Stimulated activated CD4-positive, alpha-beta T cell treated with anti-CD3 and anti-CD28 coated beads, TNF-alpha, amount 100 ng/mL, for 4 hours (primary cell): ENCODE measurements at places on chromosomes 3 and 15.

DNA sequence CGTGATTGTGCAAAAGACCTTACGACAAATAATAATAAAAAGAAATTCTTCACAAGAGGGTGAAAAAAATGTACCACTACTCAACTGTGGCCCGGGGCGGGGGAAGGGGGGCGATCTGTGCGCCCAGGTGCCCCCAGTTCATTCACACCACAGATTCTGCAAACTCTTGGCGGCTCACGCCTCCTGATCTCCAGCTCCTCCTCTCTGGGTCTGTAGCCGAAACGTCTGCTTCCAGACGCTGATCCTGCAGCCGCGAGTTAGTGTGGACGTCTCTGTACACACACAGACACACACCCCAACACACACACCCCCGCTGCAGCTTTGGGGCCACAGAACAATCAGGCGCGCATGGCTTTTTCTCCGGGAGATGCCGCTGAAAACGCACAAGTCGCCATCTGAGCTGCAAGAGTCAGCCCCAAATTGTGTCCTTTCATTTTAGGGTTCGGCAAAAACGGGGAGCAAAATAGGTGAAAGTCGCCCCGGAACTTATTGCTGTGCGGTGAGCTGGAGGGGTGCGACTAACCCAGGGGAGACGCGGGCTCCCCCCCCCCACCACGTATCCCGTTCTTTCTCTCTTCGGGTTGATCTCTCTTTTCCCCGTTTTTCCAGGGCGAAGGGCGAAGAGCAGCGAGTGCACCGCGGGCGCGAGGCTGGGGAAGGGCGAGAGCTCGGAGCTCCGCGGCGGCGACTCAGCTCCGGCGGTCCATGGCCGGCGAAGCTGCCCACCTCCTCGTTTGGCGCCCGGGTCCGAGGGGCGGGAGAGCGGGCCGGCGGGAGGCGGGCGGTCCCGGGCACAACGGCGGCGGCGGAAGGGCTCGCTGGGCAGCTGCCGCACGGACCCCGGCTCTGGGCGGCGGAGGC is 505 bp upstream of the WNT5A start:
- DNase-seq: no peak

DNA sequence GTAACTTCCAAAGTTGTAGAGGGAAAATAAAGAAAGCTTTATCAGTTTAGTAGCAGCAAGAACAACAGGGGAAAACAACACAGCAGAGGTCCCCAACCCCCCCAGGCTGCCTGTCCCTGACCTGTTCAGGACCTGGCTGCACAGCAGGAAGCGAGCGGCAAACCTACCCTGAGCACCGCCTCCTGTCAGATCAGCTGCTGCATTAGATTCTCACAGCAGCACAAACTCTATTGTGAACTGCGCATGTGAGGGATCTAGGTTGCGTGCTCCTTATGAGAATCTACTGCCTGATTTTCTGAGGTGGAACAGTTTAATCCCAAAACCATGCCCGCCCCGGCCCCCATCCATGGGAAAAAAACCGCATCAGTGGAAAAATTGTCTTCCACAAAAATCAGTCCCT is 40.3 kb downstream of the USP50 start:
- DNase-seq: no peak

DNA sequence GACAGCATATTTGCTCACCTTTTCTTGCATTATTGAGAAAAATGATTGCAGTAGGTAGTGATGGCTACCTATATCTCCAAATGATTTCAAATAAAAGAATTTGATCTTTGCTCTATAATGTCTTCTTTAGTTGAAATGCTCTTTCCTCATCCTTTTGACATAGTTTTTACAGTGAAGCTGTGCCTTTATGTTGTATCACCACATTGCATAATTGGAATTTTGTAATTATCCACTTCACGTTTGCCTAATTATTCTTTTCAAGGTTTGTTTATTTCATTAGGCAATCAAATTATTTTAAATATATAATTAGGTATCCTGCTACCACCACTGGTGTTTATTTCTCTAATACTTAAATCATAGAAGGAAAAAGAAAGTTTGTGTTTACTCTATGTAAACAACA is 21.3 kb upstream of the P2RY13 start:
- no peak for DNase-seq

GRCh38 chr3:195762249-195762585 is 41.4 kb downstream of the MUC20 start:
- DNase-seq: no peak

GRCh38 chr3:142106548-142106947 is 42.8 kb downstream of the TFDP2 start:
- no peak for DNase-seq

GRCh38 chr3:189369636-189370035 is 197.9 kb downstream of the TPRG1 start:
- no peak for DNase-seq

GRCh38 chr3:153767601-153768560 is 353.3 kb upstream of the ARHGEF26 start:
- no peak for DNase-seq

DNA sequence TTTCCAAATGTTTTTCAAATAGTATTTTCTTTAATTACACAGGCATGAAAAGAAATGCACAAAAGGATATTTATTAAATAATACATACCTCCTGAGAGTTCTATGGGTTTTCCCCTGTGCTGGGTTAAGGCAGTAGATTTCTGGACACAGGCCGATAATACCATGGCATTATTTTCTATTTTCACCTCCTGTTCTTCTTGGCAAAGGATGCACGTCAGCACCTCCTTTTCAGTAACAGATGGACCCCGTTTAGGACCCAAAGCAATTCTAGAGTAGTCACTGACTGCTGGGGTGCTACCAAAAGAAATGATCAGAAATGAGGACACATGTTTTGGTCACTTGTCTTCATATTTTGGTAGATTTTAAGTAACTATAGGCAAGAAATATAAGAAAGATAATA is 86.4 kb upstream of the TTBK2 start:
- DNase-seq: no peak

DNA sequence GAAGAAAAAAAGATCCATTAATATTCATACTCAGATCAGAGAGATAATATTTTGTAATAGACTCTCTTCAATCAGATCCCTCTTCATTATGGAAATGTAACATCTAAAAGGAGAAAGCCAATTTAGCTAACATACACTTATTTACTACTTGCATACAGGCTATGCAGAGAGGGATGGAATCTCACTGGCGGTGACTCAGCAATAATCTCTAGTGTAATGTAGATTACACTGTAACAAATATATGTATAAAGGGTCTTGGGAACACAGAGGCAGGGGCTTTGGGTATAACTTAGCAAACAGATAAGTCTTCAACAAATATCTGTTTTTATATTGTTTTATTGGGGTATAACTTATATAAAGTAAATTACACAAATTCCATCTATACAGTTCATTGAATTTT is 69.6 kb downstream of the CGNL1 start:
- DNase-seq: no peak

- no peak for DNase-seq
Measured at GRCh38 chr3:45131201-45131600, 15.0 kb downstream of the CDCP1 start.

DNA sequence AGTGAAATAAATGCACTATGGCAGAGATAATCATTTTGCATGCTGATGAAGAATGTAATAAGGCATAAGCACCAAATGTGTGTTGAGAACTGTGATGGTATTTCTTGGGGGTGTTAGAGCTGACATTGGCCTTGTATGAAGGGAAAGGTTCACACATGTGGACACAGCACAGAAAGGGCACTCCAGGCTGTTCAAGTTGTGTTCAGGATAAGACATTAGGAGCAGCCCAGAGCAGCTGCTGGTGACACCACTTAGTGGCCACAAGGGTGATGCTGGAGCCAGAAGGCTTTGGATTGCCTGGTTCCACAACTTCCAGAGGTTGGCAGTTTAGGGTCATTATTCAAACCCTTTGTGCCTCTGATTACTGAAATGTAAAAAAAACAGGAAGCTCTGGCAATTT is 155.4 kb downstream of the GOLGA6L6 start:
- no peak for DNase-seq

- no peak for DNase-seq
Measured at GRCh38 chr15:97023488-97023844, 693.0 kb downstream of the NR2F2 start.

GRCh38 chr3:150725548-150725947 is 21.8 kb upstream of the ERICH6 start:
- DNase-seq: no peak

GRCh38 chr3:3907023-3907422 is 107.8 kb downstream of the LRRN1 start:
- DNase-seq: no peak

DNA sequence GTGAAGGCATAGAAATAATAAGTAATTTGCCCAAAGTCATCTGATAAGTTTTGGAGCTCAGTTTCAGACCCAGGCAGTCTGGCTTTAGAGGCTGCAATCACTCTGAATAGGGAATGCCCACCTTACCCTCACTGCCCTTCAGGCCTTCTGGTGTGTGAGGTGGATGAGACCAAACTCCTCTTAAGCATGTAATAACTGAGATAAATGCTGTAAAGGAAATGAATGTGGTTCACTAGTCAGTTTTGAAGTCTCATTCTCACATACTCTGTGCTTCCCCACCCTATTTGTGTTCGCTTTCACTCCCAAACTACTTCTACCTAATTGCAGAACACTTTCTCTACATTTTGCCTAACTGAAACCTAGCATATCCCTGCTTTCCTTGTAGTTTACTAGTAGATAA is 144.1 kb downstream of the FILIP1L start:
- DNase-seq: no peak

DNA sequence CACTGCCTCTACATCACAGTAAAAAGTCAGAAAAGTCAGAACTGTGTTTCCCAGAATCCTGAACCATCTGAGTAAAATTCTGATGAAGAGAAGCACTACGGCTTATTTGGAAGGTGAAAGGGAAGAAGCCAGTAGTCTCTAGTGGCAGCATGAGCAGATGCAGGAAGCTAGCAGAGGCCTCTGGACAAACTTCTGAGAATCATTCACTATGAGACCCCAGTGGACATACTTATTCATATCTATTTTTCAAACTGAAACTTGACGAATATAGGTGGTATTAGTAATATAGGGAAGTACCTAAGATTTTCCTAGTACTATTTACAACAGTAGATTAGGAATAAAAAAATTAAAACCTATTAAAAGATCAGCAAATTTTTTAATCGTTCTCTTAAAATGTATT is 272.8 kb upstream of the TTC14 start:
- DNase-seq: no peak

GRCh38 chr3:117366574-117366973 is 657.0 kb downstream of the TUSC7 start:
- no peak for DNase-seq

- no peak for DNase-seq
Measured at GRCh38 chr3:49724586-49724985, 835 bp upstream of the GMPPB start.

DNA sequence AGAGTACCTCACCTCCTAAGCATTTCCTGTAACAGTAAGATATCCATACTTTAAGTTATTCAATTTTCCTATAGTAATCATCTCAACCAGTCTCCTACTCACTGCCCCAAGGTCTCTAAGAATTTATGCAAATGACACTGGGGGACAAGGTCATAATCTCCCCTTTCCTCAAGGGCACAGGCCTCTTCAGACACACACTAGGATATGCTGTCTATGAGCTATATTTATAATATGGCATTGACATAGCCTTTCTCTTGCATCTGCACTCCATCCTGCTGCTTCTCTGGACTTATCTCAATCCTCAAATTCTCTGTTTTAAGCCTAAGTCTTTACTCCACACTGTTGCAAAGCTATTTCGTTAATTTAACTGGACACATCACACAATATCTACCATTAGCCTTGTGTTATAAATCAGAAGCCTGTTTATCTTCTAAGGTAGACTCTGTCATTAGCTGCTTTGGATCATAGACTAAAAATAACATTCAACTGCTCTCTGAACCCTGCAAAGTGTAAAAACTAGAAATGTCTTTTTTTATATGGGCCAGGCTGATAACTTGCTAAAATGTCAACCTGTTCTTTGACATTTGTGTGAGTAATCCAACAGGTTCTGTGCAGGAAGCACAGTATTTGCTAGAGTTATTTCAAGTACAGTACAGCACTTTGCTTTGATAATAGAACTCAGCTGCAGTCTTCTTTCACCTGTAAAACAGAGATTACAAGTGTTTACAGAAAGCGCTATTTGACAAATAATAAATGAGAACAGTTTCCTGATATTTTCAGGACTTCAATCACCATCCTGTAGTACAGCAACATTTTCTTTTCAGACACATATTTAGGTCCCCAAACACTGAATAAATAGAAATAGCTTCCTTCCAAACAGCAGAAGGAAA is 17.8 kb upstream of the SEC62 start:
- no peak for DNase-seq

- no peak for DNase-seq
Measured at GRCh38 chr3:142022381-142022780, 127.0 kb downstream of the TFDP2 start.

GRCh38 chr3:33758864-33759263 is 39.6 kb upstream of the PDCD6IP start:
- DNase-seq: no peak

DNA sequence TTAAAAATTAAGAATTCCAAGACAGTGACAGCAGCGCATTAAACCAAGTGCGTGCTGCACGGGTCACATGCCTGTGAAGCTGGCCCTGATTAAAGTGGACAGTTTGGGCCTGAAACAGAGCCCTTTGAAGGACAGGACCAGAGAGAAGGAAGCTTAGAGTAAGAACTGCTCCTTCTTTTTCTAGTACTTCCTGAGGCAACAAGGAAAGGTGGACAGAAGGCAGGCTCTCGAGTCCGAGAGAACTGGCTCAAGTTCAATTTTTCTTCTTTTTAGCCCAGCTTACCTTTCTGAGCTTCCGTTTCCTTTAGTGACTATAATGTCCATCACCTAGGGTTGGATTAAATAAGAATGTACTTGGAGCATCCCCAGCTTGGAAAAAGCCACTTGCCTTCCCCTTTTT is 26.9 kb downstream of the ANP32A start:
- no peak for DNase-seq

GRCh38 chr15:93214106-93214505 is 125.1 kb upstream of the RGMA start:
- no peak for DNase-seq

DNA sequence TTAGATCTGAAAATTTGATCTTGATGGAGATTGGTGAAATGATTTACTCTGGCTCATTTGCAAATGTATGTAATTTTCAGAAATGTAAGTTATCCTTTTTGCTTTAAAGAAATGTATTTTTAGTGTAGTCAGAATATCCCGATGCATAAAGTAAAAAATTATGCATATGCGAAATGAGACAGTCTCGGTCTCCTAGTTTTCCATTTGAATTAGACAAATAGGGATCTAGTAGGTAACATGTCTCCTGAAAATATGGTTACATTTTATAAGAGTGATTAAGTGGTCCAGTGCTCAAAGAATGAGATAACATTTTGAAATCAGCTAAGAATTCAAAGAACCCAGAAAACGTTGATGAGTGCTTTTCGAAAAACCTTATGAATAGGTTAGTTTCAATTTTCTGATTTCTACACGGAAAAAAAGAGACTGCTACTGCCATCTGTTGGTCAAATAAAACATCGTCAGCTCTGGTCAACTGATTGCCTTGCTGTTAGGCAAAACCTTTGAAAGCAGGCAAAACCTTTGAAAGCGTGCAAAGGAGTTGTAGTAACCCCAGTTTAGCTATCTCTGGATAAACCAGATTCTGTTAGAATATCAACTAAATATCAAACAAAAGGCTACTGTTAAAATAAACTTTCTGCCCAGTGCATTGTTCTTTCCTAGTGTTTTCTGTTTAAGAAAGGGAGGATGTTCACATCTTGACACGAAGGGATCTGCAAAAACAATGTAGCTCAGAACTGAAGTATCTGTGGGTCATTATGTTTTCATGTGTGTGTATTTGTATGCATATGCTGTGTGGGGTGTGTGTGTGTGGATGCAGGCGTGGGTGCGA is 59.3 kb upstream of the CHMP2B start:
- no peak for DNase-seq

- DNase-seq: no peak
Measured at GRCh38 chr3:161585922-161586321, 89.3 kb downstream of the OTOL1 start.
